ENCODE measurements at places on chromosomes 4 and X. TPM values are rescaled to one million over a fixed set of nuclear protein-coding genes. Genes with fewer than 3 reads are reported as not detected.

- peak; percentile 2 for DNase-seq
Observed at GRCh38 chrX:15404401-15405096, 20.3 kb upstream of the VEGFD start.

DNA sequence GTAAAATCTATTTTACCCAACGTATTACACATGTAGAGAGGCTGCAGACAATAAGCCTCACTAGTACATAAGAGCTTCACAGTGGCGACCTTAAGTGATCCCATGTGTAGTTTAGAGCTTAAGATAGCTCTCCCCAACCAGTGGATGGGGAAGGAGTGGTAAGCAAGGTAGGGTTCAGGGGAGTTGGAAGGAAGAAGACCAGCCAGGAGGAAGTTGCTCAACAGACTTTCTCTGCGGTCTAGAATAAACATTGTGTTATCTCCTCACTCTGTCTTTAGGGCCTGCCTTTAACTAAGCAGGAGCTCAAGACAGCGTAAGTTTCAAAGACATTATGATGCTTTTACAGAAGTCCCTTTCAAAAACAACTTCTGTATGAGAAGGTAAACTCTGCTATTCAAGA, 16.8 kb downstream of the MEPE start:
- no peak for DNase-seq

DNA sequence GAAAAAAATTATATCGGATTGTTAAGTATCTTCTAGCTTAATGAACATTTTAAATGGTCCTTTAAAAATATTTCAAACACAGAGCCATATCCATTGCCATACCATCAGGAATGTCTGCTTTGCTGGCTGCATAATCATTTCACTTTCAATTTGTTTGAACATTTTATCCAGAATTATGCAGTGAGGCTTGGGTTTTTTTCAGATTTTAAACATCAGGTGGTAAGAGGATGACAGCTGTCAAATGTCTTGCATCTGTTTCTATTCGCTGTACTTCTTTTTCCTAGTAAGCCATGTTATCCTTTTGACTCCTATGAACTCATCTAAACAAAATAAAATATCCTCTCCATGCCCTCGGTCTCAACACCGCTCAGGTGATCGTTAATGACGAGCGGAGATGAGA, 802 bp downstream of the RFC1 start:
- no peak for DNase-seq

RTL9 gene
- total RNA-seq: not detected

FMR1 gene
- 32.2 TPM for total RNA-seq

DNA sequence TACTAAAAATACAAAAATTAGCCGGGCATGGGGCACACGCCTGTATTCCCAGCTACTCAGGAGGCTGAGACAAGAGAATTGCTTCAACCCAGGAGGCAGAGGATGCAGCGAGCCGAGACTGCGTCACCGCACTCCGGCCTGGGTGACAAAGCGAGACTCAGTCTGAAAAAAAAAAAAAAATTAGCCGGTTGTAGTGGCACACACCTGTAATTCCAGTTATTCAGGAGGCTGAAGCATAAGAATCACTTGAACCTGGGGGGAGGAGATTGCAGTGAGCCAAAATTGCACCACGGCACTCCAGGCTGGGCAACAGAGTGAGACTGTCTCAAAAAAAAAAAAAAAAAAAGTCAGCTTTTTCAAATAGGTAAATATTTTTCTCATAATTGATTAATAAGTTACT, 71.9 kb downstream of the WDFY3 start:
- no peak for DNase-seq

- DNase-seq: no peak
Observed at GRCh38 chr4:69214716-69215115, at the start of gene UGT2B11. UGT2B11 (minus strand) TSS chr4:69214748; CDS start chr4:69214722, 26 bp downstream.

Data from pulmonary artery endothelial cell (primary cell).